Fibroblast of the aortic adventitia (primary cell): ENCODE measurements at places on chromosomes 3 and 15.
A peak's percentile ranks its signal among the peaks of the same experiment; 100 is the strongest.

- no peak for DNase-seq
Measured at GRCh38 chr3:176855901-176856486, 341.3 kb downstream of the TBL1XR1 start.

GRCh38 chr3:129252748-129253147 lies 3.3 kb downstream of the COPG1 start:
- no peak for DNase-seq

DNA sequence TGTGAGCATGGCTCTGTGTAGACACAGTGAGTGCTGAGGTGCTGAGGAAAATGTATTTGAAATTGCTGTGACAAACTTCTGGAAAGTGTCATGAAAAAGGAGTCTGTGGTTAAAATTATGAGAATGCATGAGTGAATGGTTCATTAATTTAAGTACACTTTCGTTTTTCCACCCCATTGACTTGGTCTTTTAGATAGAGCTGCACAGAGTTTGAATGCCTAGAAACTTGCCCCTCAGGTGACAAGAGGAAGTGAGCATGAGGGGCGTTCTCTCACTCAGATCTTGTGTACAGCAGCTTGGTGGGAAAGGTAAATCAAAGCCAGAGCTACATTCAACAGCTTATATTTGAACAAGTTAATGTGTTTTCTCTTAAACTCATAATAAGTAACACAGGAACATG lies 296.8 kb downstream of the WDR72 start:
- no peak for DNase-seq

DNA sequence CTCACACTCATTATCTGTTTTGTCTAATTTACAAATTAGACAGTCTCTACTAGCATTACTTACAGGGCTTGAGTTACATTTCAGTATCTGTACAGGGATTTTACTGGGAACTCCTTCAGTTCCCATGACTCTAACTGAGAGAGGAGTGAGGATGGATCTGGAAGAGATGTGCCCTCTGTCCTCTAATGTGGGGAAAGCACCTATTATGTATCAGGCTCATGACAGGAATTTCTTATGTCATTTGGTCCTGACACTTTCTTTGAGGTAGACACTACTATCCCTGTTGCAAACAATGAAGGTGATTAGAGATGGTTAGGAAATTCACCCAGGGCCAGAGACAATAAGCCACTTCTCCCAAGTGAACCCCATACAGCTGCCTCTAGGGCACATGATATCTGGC lies 10.9 kb upstream of the NCKIPSD start:
- no peak for DNase-seq

DNA sequence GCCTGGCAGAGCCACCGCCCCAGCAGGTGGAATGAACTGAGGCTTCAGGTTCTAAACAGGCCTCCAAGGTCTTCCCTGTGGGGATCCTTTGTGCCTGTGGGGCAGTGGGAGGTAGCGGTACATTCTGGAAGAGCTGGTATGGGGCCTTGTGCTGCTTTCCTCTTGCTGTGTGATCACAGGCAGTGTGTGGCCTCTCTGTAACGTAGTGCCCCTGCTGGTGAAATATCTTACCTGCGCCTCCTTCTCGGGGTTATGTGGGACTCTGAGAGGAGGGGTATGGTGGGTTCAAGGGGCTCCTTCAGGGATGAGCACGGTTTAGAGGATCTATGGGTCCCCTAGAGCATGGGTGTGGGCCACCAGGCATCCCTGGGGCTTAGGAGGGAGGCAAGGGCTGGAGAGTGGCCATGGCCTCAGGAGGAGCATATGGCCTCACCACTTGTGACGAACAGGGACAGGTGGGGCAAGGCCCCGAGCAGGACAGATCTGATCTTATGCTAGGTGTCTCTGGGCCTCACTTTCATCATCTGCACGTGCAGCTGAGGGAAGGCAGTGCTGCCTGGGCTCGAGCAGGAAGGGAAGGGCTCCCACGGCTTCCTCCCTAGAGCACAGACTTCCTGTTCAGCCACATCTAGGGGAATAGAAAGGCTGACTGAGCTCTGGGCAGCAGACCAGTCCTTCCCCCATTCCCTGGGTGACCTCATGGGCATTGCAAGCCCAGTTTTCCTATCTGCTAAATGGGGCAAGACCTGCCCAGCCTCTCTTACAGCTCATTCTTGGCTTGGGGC lies 1.9 kb upstream of the ALS2CL start:
- DNase-seq = peak; percentile 29

DNA sequence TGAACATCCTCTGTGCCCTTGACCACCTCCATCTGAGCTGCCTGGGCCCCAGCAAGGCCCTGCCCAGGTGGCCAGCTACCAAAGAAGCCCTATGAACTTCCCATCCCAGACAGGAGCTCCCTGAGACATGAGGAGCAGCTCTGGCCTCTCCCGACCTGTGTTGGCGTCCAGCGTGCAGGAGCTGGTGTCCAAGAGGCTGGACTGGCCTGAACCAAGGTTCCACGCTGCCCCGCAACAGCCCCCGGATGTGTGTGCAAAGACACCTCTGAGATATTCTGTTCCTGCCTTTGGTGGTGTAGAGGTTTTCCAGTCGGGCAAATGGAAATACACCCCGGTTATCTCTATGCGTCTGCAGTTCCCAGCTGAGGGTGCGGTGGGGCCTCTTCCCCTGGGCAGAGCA lies 42.1 kb downstream of the WNT7A start:
- no peak for DNase-seq

DNA sequence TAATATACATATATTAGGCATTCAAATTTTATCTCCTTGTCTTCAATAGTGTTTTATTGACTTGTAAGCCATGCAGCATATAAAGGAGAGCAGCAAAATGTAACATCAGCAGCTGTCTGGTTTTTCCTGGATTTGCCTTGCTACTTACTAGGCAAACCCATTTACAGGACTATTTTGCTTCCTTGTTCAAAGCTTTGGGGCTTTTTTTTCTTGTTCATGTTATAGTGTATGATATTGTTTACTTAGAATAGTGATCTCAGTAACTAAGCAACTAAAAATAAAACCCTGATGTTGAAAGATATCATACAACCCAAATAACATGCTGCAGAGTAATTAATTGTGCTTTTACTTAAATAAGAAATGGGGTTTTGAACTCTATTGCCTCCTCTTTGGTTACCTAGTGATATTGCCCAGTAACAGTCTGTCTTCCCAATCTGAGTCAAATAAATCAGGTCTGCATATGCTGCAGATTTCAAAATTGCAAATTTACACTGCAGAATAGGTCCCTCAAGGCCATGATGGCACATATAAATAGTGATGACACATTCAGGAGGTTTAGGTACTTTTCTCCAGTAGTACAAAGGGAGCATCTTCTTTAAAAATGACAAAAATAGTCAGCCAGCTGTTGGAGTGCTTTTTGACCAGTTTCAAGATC lies 578.1 kb upstream of the NECTIN3 start:
- no peak for DNase-seq

- DNase-seq = no peak
Measured at GRCh38 chr15:100336061-100336460, 5.7 kb downstream of the ADAMTS17 start.

DNA sequence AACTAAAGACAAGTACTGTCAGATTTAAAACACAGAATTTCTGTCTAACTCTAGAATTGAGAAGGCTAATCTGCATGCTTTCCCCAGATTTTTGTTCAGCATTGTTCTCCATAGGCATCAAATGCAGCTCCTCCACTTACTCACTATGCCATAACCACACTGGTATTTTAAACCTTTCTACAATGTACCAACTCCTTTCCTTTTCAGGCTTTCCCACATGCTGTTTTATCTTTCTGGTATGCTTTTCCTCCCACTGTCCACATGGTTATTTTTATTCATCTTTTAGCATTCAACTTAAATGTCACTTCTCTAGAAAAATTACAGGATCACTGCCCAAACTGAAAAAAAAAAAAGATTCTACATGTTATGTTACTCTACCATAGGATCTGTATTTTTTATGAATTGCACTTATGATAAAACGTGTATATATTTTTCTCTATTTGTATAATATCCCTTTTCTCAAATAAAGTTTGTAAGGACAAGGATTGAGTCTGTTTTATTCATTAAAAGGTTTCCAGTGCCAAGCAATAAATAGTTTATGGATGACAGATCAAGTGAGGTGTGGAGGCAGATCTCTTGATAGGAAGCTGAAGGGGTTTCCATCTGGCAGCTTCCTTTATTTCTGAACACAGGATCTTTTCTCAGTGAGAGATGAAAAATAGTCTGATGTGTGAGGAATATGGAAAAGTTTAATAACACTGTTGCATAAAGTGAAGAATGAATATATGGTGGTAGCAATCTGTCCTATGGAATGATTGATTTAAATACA lies 1064.5 kb downstream of the ZPLD1 start:
- DNase-seq = no peak

DNA sequence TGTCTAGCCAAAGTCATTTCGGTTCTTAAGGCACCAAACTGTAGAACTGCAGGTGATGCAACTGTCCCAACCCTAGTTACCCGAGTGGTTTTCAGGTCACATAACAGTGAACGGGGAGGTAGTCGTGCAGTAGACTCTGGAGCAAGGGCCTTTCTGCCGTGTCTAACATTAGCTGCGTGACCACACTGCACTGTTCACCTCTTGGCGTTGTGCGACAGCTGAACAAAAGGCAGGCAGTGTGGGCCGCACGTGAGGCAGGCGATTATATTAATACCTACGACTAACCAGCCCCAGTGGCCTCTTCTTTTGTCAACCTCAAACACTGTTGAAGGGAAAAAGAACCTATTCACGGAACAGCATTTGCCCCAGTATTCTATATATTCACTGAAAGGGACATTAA lies 2.8 kb downstream of the LRRN1 start:
- no peak for DNase-seq

- no peak for DNase-seq
Measured at GRCh38 chr3:39794880-39795279, 14.5 kb upstream of the MYRIP start.

DNA sequence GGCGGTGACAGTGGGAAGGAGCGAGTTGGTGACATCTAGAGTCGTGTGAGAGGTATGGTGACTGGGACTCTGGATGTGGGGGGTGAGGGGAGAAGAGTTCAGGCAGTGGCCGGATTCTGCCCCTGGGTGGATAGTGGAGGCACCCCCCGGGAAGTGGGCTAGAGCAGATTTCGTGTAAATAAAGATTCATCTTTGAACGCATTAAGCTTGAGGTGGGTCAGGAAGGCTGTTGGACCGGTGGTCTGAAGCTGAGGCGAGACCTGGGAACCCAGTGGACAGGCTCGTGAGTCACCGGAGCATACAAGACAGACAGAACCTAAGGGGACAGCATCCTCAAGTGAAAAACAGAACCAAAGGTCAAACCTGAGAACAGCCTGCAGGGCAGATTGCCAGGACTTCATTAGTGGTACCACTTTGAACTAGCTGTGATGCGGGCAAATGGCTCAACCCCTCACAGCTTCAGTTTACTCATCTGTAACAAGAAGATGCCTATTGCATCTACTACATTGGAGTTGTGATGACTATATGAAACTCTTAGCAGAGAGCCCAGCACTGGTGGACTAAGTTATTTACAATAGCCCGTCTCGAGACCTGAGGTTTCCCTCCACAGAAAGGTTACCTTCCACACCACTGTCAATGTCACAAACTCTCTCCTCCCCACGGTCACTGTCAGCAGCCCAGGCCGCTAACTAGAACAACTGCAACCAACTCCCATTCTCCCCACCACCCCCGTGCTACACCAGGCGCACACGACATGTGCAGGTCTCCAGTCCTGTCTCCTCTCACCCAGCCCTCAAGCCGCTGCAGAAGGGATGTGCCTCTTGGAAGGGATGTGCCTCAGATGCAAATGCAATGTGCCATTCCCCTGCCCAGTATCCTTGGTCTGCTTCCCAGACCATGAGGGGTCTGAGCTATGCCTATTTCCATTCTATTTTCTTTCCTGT lies 901 bp upstream of the CLN6 start:
- no peak for DNase-seq

GRCh38 chr15:37824717-37825382 lies 109.6 kb upstream of the TMCO5A start:
- peak; percentile 90 for DNase-seq
